ENCODE measurements at places on chromosomes 6 and 20.

DNA sequence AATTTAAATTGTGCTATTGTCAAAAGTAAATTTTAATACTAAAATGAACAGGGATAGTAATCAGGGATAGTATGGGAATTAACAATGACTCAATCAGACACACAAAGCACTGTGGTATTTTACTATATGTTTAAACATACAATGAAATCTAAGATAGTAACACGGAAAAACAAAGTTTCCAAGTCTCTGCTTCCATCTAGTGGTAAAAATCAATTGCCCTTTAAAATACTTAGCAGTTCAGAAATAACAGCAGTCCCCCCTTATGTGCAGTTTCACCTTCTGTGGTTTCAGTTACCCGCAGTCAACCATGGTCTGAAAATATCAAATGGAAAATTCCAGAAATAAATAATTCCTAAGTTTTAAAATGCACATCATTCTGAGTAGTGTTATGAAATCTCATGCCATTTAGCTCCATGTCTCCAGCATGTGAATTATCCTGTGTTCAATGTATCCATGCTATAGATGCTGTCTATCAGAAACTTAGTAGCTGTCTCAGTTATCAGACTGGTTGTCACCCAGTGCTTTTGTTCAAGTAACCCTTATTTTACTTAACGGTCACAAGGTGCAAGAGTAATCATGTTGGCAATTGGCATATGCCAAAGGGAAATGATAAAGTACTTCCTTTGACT, 58.5 kb downstream of the AHI1 start:
- no peak for DNase-seq

DNA sequence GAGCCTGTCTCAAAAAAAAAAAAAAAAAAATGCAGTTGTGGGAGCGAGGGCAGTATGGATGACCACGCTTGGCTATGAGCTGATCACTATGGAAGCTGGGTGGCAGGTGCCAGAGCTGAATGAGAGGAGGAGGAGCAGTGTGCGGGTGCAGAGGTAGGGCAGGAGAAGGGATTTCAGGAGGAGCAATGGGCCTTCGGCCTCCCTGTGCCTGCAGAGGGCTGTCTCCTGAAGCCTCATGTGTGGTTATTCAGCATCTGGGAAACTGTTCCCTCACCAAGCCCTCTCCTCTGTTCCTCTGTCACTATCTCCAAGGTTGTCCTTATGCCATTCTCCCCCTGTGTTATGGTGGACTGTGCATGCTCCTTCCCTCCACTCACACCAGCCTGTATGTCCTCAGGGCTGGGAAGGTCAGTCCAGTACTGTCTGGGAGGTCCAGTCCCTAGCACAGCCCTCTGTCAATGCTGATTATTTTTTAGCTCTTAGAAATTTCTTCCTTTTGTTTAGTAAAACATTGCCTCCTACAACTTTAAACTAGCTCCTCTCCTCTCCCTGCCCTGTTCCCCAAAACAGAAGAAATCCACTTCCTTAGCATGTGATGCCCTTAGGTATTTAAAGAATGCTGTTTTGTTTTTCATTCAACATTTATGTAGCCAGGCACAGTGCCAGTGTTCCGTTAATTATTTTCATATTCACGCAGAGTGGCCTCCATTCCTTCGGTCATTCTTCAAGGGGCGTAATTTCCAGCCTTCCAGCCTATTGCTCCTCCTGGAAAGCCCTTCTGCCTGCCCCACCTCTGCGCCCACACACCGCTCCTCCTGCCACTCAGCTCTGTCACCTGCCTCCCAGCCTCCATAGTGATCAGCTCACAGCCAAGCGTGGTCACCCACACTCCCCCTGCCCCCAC, 48.9 kb downstream of the CNBD2 start:
- DNase-seq = peak; percentile 65

GRCh38 chr20:41572010-41572572, 46.1 kb downstream of the CHD6 start:
- DNase-seq = no peak

GRCh38 chr6:137655291-137655690, 161.1 kb upstream of the OLIG3 start:
- DNase-seq = no peak

GRCh38 chr6:102039441-102039840, 645.9 kb downstream of the GRIK2 start:
- DNase-seq = no peak

DNA sequence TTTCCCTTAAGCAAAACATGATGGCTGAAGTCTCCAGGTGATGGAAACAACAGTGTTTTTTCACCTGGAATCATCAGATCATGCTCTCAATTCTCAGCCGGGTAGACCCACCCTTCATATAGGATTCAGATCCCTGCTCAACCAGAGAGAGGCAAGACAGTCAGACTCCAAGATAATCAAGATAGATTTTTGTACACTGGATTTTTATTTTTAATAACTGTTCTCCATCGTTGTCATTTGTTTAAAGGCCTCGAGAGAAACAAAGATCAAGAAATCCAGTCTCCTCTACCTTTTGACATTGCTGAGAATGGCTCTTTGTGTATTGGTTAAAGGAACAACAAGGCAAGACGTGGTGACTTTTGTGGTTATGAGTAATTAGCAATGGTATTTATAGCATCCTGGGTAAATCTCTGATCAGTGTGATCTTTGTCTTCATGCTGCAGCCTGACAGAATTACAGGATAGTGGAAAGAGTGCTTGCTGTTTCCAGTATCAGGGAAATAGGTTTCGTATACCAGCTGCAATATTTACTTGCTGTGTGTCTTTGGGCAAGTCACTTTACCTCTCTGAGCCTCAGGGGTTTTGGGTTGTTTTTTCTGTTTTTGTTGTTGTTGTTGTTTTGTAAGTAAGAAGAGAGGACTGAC, 29.9 kb downstream of the ID4 start:
- DNase-seq = peak; percentile 49

GRCh38 chr20:17282501-17282900, 55.7 kb downstream of the PCSK2 start:
- DNase-seq = no peak

- no peak for DNase-seq
Measured at GRCh38 chr6:111536910-111537527, 54.0 kb upstream of the REV3L start.

GRCh38 chr20:25273046-25273445, 25.2 kb downstream of the PYGB start:
- no peak for DNase-seq

DNA sequence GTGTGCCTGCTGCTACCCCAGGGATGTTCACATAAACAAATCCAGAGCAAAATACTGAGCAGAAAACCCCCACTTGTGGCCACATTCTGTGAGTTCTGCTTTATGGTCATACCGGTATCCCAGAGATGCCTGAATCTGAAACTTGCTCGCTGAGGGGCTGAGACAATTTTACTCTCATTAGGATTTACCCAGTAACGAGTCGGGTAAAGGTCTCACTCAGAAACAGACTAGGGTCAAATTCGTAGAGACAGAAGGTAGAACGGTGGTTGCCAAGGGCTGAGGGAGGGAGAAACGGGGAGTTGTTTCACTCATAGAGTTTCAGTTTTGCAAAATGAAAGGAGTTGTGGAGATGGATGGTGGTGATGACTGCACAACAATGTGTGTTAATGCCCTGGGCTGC, 45.4 kb upstream of the NKX2-2 start:
- DNase-seq = no peak

DNA sequence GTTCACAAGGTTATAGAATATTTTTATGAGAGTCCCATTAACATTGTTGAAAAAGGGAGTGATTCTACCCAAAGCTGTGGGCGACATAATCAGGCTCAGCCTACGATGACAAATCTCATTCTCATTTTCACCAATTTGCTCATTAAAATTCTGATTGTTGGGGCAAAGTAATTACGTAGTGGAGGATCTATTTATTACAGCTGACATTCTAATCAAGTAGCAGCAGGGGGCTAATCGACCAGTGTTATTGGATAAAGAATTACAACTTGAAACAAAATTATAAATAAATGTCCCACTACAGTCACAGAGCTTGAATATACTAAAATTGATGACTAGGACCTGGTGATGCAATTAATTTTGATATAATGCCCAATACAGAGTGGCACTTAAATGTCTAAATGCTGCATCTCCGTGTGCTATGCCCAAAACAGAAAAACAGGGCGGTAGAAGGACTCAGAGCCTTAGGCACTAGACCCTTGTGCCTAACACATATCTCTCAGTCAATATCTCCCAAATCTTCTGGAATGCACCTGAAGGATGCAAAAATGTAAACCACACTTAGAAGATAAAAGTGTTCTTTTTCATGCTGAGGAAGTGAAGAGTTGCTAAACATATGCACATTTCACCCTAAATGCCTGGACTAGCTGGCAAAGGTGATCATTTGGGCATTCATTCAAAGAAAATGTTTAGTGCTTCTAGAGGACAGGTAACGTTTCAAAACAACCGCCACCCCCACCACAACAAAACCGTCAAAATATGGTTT, 88.3 kb downstream of the CD24 start:
- no peak for DNase-seq

- no peak for DNase-seq
Measured at GRCh38 chr6:157676241-157676640, 146.8 kb upstream of the SNX9 start.

DNA sequence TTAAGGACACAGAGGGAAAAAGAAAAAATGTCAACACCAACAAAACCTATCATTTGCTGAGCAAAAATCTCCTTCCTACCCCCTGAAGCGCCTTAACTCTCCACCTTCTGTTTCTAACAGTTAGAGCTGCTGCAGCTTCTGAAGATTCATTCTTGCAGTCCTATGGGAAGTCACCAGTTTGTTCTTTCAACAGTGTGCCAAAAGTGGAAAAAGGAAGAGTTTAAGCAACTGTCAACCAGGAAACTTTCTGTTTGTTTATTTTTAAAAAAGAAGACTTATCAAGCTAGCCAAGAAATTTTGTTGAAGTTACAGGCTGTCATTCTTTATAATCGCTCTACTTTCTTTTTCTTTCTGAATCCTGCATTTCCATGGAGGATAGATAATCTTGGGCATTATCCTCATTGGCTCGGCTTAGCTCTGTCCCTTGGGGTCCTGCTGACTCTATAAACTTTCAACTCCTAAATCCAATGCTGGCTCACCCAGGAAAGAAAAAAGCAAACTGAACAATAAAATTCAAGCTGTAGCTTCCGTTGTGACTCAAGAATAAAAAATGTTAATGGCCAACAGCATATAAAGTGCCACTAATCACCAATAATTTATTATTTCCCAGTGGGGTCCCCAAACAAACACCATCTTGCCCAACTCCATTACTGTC, 172.8 kb upstream of the CITED2 start:
- DNase-seq = no peak

DNA sequence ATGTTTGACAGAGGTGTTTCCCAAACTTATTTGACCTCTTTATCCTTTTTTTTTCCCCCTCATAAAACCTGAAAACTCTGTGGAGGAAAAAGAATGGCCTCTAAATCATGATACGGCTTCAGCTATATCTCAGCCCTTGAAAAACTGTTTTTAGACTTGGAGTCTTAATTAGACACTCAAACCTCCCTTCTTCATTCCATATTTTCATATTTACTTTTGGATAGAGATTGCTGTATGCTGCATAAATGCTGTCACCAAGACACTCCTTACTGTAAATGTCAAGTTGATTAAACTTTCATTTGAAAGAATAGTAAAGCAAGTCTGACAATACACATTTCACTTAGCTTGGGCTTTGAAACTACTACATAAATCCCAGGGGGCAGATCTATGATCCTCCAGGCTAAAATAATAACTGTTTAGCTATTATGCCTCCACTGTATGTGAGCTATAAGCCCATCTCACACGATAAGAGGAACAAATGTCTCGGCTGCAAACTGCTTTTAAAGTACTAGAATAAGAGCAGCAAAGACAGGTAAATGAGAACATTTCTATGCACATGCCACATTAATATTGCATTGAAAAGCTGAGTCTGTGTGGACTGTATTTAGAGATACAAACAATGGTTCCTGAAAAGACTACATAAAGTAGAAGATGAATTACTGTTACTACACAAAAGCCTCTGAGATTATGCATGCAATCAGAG, 141.3 kb upstream of the HMGN3 start:
- no peak for DNase-seq

DNA sequence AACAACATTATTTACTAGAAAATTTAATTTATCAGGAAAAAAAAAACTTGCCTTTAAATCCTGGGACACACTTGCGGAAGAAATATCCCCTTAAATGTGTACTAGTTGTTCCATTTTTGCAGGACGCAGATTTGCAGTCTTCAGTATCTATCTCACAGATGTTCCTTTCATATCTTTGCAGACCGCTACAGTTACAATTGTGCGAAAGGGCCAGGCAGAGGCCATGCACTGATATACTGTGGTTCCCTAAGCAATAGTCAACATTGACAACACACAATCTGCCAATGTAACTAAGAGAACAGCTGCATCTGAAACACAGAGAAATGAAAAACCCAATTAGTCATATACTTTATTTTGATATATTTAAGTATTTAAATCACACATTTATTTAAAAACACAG, 411.2 kb downstream of the EYS start:
- DNase-seq = no peak

DNA sequence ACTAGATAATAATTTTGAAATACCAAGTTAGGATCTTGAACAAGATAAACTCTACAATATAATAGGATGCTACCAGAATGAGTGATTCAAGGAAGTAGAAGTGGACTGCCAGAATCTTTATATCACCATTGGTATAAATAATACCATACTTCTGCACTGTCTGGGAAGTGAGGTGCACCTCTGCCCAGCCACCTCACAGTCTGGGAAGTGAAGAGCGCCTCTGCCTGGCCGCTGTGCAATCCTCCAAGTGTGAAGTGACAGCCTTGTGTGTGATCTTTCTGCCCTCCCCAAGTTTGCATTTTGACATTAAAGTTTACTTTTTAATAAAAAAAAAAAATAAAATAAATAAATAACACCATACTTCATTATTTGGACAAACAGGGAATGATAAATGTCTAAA, 18.8 kb downstream of the LATS1 start:
- DNase-seq = no peak

- DNase-seq = no peak
Measured at GRCh38 chr6:113610377-113610988, 246.7 kb upstream of the MARCKS start.

DNA sequence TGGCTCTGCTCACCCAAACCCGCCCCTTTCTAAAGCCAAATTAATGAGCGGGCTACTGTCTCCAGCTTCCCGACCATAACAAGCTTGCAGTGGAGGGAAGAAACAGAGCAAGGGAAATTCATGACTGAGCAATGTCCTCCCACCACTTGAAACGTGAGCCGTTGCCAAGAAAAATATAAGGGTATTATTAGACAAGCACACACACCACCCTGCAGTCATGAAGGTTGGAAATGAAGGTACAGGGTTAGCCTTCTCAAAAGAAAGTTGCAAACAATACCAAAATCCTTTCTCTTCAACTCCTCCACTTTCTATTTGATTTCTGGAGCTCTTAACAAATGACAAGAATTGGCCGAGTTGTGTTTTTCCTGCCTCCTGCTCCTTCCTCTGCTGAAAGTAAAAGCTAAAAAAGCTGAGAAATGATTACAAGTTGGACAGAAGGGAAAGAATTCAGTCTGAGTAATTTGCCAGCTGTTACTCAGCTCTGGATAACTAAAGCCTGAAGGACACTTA, 151.1 kb upstream of the B3GAT2 start:
- DNase-seq = peak; percentile 14
